ENCODE measurements at places on chromosomes 12 and 14.

- DNase-seq: peak; percentile 31
Observed at GRCh38 chr14:72495668-72496067, 398.2 kb downstream of the DPF3 start.

GRCh38 chr14:95328729-95329503 is 9.2 kb upstream of the CLMN start:
- DNase-seq: no peak

DNA sequence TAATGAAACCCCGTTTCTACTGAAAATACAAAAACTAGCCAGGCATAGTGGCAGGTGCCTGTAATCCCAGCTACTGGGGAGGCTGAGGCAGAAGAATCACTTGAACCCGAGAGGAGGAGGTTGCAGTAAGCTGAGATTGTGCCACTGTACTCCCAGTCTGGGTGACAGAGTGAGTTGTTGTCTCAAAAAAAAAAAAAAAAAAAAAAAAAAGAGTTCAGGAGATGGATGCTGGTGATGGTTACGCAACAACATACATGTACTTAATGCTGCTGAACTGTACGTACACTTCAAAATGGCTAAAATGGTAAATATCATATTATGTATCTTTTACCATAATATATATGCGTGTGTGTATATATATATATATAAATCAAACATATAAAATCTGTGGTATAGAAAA is 29.0 kb downstream of the ACTN1 start:
- DNase-seq: peak; percentile 50

- peak; percentile 40 for DNase-seq
Observed at GRCh38 chr14:63039866-63040265, 5.4 kb downstream of the KCNH5 start.

GRCh38 chr12:118986050-118986449 is 4.7 kb downstream of the SRRM4 start:
- no peak for DNase-seq

- DNase-seq: no peak
Observed at GRCh38 chr12:78018171-78018910, 187.6 kb downstream of the NAV3 start.

- peak; percentile 98 for DNase-seq
Observed at GRCh38 chr14:74620497-74620921, 8.5 kb upstream of the LTBP2 start.

DNA sequence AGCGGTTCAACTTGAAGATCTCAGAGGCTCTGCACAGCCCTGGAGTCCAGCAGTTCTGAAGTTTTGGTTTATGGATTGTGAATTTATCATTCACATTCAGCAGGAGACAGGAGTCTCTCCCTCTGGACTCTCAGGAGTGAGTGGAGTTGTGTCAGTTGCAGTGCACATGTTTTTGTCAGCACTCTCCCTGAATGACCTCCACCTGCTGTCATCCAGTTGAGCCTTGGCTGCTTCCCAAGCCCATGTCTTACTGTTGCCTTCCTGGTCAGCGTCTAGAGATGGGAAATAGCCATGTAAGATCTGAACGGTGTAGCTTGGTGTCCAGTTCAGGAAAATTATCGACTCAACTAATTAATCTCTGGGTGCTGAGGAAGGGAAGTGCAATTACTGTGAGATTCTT is 133.2 kb downstream of the PRKCH start:
- no peak for DNase-seq

DNA sequence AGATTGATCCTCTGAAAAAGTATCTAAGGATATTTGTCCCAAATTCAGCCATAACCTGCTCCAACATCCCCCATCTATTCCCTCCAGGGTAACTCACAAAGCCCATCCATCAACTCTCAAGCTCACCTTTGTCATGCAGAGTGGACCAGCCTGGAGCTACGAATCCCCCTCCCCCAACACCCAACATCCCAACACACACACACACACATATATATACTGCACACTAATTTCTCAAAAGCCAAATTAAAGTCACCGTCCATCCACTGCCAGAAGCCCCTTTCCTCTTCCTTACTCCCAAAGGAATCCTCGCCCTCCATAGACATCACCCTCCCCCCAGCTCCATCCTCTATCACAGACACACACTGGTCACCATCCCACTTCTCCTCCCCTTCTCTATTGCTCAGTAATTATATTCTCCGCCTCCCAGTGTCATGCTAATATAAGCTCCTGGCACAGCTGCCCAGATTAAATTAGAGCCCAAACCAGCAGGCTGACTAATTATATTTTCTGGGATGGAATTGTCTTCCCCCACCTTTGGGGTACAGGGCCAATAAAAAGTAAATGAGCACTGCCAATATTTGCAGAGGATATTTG is 13.5 kb upstream of the TESPA1 start:
- no peak for DNase-seq

- peak; percentile 59 for DNase-seq
Observed at GRCh38 chr14:78974691-78975090, 804.5 kb downstream of the NRXN3 start.
